Activated T-cell treated with anti-CD3 and anti-CD28 coated beads, Interleukin-2, amount 50 U/mL, for 24 hours (primary cell): ENCODE measurements at places on chromosomes 3 and 15.

DNA sequence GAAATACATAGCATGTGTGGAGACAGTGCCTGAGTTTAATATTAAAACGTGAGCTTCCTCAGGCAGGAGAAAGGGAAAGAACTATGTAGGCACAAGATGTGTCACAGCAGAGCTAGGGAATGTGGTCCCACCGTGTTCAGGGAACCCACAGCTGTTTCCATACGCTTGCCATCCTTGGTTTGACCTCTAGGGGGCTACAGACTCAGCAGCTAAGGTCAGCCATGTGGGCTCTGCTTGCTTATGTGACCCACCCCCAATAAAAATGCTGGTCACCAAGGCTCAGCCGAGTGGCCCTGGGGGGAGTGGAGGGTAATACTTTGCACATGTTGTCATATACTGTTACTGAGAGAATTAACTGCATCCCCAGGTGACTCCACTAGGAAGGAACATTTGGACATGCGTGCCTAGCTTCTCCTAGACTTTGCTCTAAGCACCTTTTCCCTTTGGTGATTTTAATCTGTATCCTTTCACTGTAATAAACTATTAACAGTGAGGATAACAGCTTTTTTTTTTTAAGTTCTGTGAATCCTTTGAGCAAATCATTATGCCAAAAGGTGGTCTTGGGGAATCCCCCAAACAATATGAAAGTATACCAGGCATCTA is 3.3 kb downstream of the TUBGCP5 start:
- H3K36me3 ChIP-seq = peaks cover 55% of the 10 kb centered on the region
- H3K4me3 ChIP-seq = no peak overlapping the region
- no peak overlapping the region for H3K27ac ChIP-seq
- DNase-seq = peak; percentile 58

GRCh38 chr3:61928776-61929314 is 367.5 kb downstream of the PTPRG start:
- no peaks in the 10 kb centered on the region for H3K36me3 ChIP-seq
- peaks cover 2% of the 10 kb centered on the region for H3K27me3 ChIP-seq
- H3K27ac ChIP-seq = no peak overlapping the region
- no peaks in the 10 kb centered on the region for H3K4me1 ChIP-seq

GRCh38 chr3:129112308-129113052 is 9.1 kb downstream of the RAB43 start:
- no peak for DNase-seq
- peak overlapping the region; percentile 41 for H3K4me3 ChIP-seq
- H3K36me3 ChIP-seq = peaks cover 85% of the 10 kb centered on the region
- no peaks in the 10 kb centered on the region for H3K27me3 ChIP-seq

GRCh38 chr3:55313666-55314065 is 173.4 kb downstream of the WNT5A start:
- no peak overlapping the region for H3K4me3 ChIP-seq
- H3K36me3 ChIP-seq = no peaks in the 10 kb centered on the region
- H3K4me1 ChIP-seq = no peaks in the 10 kb centered on the region
- no peak for DNase-seq
- no peak overlapping the region for H3K27ac ChIP-seq

DNA sequence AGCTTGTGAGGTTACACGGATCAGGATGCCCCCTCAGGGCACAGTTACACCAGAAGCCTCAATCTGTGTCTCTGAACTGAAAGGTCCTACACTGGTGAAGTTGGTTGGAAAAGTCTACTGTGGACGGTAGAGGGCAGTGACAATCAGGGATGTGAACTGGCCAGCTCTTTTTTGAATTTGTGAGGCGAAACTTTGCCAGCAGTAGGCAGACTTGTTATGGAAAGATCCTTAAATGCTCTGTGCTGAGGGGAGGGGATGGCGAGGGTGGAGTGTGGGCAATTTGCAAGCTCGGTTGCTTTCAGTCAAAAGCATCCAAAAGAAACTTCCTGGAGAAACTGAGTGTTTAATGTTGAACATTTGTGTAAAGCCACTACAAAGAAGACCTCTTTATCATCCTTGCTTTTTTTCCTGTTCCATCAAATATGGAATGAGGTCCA is 127.4 kb upstream of the ABHD17C start:
- H3K27ac ChIP-seq = no peak overlapping the region
- H3K4me3 ChIP-seq = no peak overlapping the region
- no peaks in the 10 kb centered on the region for H3K4me1 ChIP-seq
- no peak for DNase-seq
- peaks cover 41% of the 10 kb centered on the region for H3K27me3 ChIP-seq
- no peaks in the 10 kb centered on the region for H3K36me3 ChIP-seq

DNA sequence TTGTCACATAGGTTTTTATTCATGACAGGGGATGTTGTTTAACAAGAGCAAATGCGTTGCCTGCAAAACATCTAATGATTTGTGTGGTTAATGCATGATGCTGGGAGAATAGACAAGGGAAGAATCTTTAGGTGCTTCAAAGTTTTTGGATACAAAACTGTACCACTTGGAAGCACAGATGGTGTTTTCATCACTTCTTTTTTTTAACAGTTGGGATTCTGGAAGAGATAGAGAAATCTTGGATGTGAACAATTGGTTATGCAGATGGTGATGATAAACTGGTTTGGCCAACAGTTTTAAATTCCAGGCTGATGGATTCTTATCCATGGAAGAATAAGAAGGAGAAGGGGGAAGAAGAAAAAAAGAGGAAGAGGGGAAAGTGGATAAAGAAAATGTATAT is 379.4 kb downstream of the KCNH8 start:
- no peaks in the 10 kb centered on the region for H3K36me3 ChIP-seq
- no peak overlapping the region for H3K4me3 ChIP-seq
- no peak for DNase-seq
- H3K27ac ChIP-seq = no peak overlapping the region
- no peaks in the 10 kb centered on the region for H3K27me3 ChIP-seq

DNA sequence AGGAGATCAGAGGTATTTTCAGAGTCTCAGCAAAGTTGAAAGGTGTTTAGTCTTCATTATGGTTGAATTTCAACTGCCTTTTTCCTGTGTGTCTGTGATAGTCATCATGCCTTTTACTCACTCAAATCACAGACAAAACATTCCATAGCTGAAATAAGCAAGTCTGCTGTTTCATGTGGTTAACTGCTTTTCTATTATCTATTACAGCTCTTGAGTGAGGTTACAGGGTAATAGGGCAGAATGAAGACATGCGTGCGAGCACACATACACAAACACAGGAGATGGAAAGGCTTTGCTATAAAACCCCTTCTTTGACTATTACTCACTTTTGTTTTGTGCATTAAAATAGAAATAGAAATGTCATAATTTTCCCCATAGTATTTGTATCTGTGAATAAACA is 192.6 kb upstream of the RARB start:
- no peaks in the 10 kb centered on the region for H3K27me3 ChIP-seq
- H3K4me1 ChIP-seq = no peaks in the 10 kb centered on the region
- no peak overlapping the region for H3K4me3 ChIP-seq
- H3K27ac ChIP-seq = no peak overlapping the region
- no peak for DNase-seq

GRCh38 chr15:62067448-62068044 is 769 bp downstream of the C2CD4A start:
- peak; percentile 62 for DNase-seq
- peaks cover 35% of the 10 kb centered on the region for H3K4me1 ChIP-seq
- H3K27ac ChIP-seq = peak overlapping the region; percentile 62
- peak overlapping the region; percentile 70 for H3K4me3 ChIP-seq
- H3K36me3 ChIP-seq = no peaks in the 10 kb centered on the region
- peaks cover 27% of the 10 kb centered on the region for H3K27me3 ChIP-seq

DNA sequence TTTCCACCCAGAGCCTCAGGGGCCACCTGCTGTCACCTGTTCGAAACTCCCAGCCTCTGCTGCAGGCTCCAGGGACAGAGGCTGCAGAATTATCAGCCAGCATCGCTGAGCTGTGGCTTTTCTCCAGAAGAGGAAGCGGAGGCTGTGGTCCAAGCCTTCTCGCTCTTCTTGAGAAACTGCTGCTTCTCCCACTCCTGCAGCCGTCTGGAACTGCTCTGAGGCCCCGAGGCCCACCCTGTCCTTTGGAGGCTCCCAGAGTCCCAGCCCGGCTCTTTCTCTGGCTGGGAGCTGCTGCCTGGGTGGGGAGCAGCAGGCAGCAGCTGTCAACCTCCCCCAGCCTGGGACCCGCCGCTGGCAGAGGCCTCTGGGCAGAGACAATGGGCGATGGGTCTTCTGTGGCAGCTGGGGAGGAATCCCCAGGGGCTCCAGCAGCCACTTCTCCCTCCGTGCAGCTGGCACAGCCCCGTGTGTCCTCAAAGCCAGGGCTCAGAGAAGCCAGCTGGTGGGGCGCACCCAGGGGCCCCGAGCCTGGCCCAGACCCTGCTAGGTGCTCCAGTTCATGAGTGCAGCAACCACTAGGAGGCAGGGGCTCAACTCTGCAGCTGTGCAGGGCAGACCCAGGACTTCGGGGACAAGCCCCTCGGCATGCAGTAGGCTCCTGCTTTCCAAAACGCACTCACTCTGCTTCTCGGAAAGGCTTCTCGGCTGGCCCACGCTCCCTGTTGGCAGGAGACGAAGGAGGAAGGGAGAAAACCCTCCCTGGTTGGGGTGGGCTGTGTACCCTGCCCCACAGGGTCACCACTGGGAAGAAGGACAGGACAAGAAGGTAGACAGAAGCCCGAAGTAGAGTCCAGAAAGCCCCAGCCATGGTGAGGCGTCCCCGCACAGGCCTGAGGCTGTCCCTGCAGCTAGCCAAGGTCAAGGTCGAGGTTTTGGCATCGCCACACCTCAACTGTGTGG is 49.9 kb upstream of the FURIN start:
- H3K4me3 ChIP-seq = peak overlapping the region; percentile 42
- peaks cover 60% of the 10 kb centered on the region for H3K4me1 ChIP-seq
- peak overlapping the region; percentile 82 for H3K27ac ChIP-seq

DNA sequence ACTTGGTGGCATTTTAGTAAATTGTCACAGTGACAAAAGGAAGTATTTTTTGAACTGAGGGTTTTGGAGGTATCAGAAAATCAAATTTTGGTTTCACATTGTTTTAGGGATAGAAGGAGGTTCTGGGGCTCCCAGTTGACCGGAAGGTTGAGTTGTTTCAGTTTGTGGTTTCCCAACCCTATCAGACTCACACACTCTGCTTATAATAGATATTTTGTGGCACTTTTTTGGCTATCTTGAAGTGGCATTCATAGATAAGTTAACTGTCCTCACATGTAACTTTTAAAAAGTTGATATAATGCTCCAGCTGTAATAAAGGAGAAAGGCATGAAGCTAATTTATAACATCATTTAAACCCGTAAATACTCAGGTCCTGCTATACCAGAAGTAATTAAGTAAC is 12.8 kb downstream of the ARMC8 start:
- DNase-seq = no peak
- H3K36me3 ChIP-seq = peaks cover 61% of the 10 kb centered on the region
- H3K27me3 ChIP-seq = no peaks in the 10 kb centered on the region
- no peak overlapping the region for H3K27ac ChIP-seq
- peaks cover 65% of the 10 kb centered on the region for H3K4me1 ChIP-seq

- DNase-seq = no peak
- H3K27ac ChIP-seq = no peak overlapping the region
- no peaks in the 10 kb centered on the region for H3K27me3 ChIP-seq
- H3K36me3 ChIP-seq = no peaks in the 10 kb centered on the region
- H3K4me3 ChIP-seq = no peak overlapping the region
- H3K4me1 ChIP-seq = peaks cover 2% of the 10 kb centered on the region
Observed at GRCh38 chr15:81376231-81376630, 2.2 kb upstream of the TMC3 start.

DNA sequence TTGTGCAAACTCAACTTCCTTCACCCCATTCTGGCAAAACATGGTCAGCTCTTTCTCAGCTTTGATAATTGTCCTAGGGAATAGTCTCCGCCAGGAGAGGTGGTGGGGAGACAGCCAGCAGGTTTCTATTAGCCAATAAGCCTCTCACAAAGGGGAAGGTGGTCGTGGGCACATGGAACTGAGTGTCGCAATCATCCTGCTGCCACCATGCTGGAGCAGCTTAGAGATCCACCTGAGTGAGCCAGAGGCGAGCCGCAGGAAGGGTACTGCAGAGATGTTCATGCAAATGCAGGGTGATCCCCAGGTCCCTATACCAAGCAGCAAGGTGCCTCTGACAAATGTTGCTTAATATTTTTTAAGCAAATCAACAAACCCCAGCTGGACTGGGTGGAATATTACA is 182.8 kb downstream of the RORA start:
- no peak overlapping the region for H3K4me3 ChIP-seq
- no peak overlapping the region for H3K27ac ChIP-seq
- H3K27me3 ChIP-seq = peaks cover 10% of the 10 kb centered on the region
- H3K4me1 ChIP-seq = no peaks in the 10 kb centered on the region
- no peak for DNase-seq

GRCh38 chr3:14806641-14807263 is 12.0 kb upstream of the FGD5 start:
- H3K27me3 ChIP-seq = peaks cover 43% of the 10 kb centered on the region
- no peaks in the 10 kb centered on the region for H3K36me3 ChIP-seq
- no peak overlapping the region for H3K4me3 ChIP-seq
- no peak for DNase-seq
- peaks cover 12% of the 10 kb centered on the region for H3K4me1 ChIP-seq

DNA sequence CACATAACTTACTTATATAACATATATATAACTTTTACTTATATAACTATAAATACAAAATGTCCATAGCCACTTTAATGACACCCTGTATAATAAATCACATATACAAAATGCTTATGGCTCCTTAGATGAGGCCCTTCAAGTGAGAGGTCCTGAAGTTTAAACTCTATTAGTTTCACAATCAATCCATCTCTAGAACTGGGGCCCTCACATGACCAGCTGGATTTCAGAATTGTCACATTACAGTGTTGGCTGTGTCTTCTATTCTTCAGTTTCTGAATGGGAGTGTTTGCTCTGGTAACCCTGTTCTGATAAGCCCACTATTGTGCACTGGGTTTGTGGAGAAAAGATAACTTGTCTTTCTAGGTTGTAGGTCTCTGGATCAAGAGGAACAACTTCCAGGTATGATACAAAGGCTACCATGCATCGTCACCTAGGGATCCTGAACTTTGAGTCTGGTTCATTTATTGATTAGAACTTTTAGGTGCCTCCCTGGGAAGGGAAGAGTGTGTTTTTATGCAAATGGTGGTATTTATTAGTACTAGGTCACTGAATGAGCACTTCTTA is 107.9 kb downstream of the DNAH12 start:
- H3K27ac ChIP-seq = no peak overlapping the region
- H3K36me3 ChIP-seq = no peaks in the 10 kb centered on the region
- H3K4me1 ChIP-seq = no peaks in the 10 kb centered on the region
- H3K27me3 ChIP-seq = peaks cover 19% of the 10 kb centered on the region
- no peak overlapping the region for H3K4me3 ChIP-seq

DNA sequence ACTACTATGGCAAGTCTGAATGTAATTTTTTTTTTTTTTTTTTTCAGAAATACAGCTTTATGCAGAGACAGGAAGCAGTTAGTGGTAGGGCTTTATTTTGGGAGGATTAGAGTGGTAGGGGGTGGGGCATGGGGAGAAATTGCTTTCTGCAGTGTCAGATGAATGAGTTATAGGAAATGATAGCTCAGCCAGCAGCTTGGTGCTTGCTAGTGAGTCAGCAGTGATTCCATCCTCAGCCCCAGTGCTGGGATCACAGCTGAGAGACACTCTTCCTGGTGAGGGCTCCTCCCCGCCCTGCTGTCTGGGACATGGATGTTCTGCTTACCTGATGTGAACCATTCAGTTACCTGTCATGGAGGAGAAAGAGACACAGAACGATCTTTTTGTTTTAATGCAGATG is 39.6 kb downstream of the SEMA6D start:
- H3K4me1 ChIP-seq = no peaks in the 10 kb centered on the region
- H3K27me3 ChIP-seq = no peaks in the 10 kb centered on the region
- no peak overlapping the region for H3K4me3 ChIP-seq
- no peak for DNase-seq
- H3K27ac ChIP-seq = no peak overlapping the region
- H3K36me3 ChIP-seq = no peaks in the 10 kb centered on the region

- H3K4me1 ChIP-seq = no peaks in the 10 kb centered on the region
- no peak overlapping the region for H3K4me3 ChIP-seq
- H3K27me3 ChIP-seq = no peaks in the 10 kb centered on the region
Observed at GRCh38 chr3:155455765-155456164, 162.3 kb upstream of the STRIT1 start.
